ENCODE measurements at places on chromosomes 12 and 14.

DNA sequence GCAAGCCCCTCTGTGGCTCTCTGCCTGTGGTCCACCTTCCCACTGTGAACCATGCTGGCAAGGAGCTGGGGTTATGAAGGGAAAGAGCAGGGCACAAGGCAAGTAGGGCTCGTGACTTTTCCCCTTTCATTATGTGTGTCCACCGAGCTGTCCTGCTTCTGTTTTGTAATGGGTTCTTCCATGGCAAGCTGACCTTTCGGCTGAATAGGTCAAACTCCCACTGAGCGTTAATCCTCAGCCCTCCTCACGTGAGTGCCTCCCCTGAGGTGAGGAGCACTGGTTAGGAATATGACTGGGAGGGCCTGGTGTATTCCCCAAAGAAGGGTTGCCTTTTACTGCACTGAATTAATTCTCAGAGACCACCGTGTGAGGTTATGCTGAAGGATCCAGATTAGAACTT lies 424.3 kb downstream of the NPAS3 start:
- DNase-seq = no peak

- DNase-seq = no peak
Observed at GRCh38 chr14:105377555-105378182, 20.7 kb upstream of the TEX22 start.

- no peak for DNase-seq
Observed at GRCh38 chr12:4217091-4217490, 56.5 kb upstream of the CCND2 start.

DNA sequence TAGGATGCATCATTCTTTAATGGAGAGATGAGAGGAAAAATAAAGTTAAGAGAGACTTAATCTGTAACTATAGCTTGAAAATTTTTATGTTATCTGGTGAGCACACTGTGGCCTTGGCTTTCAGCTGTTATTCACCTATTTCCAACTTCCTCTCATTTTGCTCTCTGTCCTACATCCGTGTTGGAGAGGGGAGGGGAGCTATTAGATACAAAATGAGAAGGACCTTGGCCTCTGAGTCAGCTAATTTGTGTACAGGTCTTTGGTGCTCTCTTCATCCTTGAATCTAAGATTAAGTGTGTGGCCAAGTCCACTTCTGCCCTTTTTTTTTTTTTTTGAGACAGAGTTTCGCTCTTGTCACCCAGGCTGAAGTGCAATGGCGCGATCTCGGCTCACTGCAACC lies 887 bp upstream of the APOBEC1 start:
- DNase-seq = no peak

DNA sequence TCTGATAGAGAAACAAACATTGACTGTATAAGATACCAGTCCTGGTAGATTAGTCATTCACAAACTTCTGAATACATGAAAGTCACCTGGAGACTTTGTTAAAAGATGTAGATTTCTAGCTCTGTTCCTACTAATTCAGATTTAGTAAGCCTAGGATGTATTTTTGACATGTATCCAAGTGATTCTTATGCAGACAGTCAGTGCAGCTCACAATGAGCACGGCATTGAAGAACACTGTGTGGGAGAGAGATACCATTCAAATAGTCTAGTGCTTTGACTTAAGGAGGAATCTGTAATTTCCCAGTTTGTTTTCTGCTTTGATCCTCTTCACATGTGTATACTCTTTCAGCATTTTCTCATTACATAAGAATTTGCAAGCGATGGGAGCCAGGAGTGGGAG lies 68.7 kb upstream of the STXBP6 start:
- DNase-seq = no peak

- no peak for DNase-seq
Observed at GRCh38 chr12:70484464-70484863, 118.4 kb downstream of the KCNMB4 start.

GRCh38 chr12:31408763-31409162 lies 82.8 kb upstream of the SINHCAF start:
- DNase-seq = no peak

- DNase-seq = no peak
Observed at GRCh38 chr14:52882824-52883223, 68.0 kb downstream of the FERMT2 start.

DNA sequence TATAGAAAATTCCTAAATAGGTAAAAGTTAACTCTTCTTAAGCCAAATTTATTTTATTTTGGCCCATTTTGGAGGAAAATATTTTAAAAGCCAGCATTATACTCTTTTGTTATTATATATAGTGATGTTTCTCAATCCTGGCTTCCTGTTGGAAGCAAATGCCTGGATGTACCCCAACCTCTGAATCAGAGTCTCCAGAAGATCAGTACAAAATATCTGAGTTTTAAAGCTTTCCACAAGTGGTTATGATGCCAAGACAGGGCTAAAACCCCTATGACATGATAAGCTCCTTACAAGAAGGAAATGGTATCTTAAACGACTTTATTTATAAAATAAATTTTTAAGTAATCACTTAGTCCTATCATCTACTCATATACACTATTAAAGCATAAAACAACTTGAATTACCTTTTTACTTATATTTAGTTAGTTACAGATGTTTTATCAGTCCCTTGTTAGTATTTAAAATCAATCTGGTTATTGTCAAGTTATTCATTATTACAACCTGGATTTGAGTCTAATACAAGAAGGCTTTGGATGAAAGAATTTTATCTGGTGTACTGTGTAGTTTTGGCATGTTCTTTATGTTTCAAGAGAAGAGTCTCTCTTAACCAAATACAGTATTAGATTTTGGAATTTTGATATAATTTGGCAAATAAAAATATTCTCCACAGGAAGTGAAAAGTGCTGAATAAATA lies 238.1 kb downstream of the SLC2A13 start:
- no peak for DNase-seq

GRCh38 chr14:99473458-99473857 lies 7.2 kb downstream of the SETD3 start:
- DNase-seq = no peak

GRCh38 chr12:94175763-94176668 lies 27.6 kb downstream of the PLXNC1 start:
- DNase-seq = no peak

DNA sequence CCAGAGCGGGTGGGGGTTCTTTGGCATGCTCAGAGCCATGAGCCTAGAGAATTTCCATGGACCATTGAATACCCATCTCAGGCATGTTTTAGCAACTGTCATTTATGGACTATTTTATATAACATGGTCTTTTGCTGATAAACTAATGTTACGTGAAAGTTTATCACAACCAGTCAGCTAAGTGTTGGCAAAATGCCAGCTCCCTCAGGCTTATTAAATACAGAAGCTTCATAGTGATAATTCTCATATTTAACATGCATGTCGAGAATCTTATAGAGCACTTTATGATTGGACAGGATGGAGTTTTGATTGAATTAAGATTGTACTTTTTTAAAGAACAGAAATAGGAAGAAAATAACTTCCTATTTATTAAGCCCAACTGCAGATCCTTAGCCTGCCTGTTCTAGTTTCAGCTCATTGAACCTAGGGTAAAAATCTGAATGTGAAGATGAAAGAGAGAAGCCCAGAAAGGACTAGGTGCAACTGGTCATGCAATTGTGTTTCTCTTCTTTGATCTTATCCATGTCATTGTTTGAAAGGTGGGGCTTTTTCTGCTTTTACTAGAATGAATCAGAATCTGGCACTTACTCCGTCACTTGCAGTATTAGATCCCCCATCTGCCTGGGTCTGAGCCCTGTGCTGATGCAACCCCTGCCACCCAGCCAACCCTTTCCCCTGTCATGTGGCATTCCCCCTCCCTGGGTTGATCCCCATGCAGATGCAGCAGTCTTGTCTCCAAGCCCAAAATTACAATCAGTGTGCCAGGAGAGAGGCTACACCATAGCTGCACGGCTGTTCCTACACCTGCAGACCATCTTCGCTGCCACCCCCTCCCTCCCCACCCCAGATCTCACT lies 134.6 kb upstream of the EVL start:
- DNase-seq = no peak

DNA sequence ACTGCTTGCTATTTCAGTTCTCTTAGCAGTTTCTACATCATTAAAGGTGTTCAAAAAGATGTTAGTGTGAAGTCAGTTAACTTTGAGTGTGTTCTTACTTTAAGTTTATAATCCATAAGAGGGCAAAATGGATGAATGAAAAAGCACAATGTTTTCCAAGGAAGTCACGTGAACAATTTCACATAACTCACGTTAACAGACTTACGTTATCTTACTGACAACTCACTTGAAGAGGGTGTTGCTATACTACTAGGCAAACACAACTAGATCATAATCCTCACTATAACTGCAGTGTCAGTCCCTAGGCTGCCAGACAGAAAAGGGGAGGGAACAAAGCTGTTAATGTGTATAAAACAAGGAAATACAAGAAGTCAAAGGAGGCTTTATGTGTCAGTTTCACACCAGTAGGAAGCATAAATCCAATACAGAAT lies 6.4 kb downstream of the SLC2A13 start:
- no peak for DNase-seq

DNA sequence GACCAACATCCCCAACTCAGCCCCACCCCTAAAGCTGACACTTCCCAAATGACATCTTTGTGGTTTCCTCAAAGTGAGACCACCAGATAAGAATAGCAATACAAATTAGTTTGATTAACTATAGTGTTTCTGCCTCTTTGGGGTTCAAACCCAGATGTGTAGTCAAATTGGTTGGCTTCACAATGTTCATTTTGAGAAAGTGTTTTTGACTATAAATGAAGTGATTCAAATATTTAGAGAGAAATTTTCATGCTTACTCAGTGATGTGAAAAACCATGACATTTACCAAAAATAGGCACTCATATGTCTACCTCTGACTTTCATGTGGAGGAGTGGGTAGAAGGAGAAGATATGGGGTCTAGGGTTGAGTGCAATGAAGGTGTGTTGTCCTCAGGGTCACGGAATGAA lies 218.4 kb downstream of the BCAT1 start:
- DNase-seq = no peak

DNA sequence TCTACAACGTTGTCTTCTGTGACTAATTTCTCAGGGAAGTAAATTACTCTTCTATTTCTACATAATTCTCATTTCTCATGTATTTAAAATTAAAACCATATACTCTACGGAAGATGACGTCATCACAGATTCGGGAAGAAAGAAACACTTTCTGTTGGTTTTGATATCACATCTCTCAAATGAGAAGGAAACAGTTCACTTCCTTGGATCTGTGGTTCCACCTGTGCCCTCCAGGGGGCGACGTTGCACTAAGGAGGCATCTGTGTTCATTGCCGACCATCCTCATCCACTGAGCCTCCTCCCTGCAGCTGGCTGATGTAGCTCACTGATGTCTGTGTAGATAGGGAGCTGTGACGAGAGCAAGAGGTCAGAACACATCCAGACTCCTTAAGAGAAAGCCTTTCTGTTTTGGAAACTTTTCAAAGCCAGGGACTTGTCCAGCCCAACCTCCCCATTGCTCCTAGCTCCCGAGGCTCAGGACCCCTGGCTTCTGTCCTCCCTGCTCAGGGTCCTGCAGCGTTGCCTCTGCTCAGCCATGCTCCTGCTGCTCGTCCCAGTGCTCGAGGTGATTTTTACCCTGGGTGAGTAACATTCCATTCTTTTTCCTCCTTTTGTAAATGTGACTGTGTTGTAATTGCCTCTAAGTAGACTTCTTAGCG lies 172.7 kb upstream of the OR4E1 start:
- DNase-seq = no peak

GRCh38 chr12:57429473-57430111 lies 1.3 kb downstream of the R3HDM2 start:
- DNase-seq = no peak

- DNase-seq = no peak
Observed at GRCh38 chr12:58920961-58921861, 907 bp upstream of the LRIG3 start.

All from breast epithelium (tissue), 4 donors.